ENCODE measurements at places on chromosomes 4 and X.

DNA sequence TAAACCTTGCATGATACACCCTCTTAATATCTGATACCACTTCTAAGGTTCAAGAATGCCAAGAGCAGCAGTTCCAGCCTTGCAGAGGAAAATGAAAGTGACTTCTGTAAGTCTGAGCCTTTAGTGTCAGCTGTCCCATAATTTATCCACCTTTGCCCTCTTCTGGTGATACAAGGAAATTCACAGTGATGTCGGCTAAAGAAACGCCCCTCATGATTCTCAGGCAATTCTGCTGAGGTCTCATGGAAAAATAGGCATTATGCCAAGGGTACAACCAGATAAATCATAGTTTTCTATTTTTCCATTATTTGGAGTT is 172.2 kb upstream of the CXCL13 start:
- DNase-seq: no peak

- no peak for DNase-seq
These were observed 108.4 kb upstream of the FAM241A start for GRCh38 chr4:112036886-112037285.

- no peak for DNase-seq
These were observed 27.5 kb downstream of the OR13H1 start for GRCh38 chrX:131571348-131571747.

DNA sequence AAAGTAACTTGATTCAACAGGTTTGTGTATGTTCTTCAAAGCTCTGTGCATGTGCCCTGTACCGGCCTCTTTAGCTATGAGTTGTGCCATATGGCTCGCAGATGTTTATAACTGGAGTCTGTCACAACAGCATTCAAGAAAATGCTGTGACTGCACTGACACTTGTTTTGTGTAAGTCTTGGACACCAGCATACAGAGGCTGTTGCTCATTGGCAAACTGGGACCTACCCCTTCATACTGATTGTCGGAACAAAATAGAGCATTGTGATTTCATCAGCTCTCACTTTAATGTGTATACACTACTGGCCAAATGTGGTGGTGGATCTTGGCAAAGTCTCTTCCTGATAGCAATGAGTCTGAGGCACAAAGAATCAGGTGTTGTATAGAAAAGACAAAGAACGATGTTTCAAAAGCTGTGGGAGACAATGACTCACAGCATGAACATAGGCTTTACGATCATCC is 133.9 kb downstream of the EGF start:
- DNase-seq: no peak

- DNase-seq: no peak
These were observed 563.1 kb downstream of the INPP4B start for GRCh38 chr4:142282870-142283431.

GRCh38 chr4:37138789-37139188 is 105.8 kb upstream of the NWD2 start:
- DNase-seq: no peak

DNA sequence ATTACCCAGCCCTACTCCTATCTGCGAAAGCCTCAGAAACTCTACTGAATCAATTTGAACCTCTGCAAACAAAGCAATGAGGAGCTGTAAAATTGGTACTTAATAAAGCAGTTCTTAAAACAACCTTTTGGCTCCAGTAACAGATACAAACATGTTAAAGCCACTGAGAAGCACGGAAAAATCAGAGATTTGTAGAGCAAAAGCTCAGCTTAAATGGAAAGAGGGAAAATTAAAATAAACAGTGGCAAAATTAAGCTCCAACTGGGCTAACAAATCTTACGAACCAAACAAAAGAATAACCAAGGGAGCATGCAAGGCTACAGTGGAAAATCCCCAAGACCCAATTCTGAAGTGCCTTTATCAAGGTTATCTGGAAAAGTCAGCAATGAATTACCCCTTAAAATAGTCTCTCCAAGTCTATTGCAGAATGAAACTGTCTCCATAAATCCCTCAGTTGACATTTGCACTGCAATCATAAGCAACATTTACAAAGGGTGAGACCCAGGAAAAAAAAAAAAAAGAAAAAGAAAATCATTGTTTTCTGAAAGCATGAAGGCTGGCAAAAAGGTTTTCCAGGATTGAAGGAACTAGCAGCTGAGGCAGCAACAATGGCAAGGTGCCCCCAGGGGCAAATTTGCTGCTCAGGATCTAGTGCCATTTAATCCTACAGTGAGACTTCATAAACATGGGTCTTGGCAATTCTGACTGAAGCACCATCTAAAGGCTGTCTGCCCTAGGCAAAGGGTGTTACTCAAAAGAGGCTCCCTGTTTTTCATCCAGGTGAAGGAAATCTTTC is 40.1 kb downstream of the USP46 start:
- DNase-seq: no peak

GRCh38 chrX:39750256-39750790 is 347.4 kb downstream of the BCOR start:
- DNase-seq: no peak

GRCh38 chrX:81556880-81557279 is 355.0 kb downstream of the SH3BGRL start:
- no peak for DNase-seq

DNA sequence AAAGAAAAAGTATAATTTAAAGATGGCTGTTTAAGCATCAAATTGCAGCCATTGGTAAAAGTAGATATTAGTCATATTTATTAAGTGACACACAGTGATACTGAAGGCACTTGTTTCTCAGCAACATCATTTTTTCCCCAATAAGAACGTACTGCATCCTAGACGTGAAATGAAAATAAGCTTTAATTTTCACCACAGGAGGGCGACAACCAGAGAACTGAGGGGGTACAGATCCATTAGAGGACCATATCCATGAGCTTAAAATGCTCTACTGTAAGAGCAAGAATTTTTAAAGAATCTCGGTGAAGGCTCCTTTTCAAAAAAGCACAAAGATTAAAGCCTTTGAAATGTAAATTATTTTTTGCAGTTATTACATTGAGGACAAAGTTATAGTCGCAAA is 33.4 kb downstream of the FRG1 start:
- DNase-seq: no peak

- no peak for DNase-seq
These were observed 275.2 kb upstream of the EDA2R start for GRCh38 chrX:66914080-66914479.

DNA sequence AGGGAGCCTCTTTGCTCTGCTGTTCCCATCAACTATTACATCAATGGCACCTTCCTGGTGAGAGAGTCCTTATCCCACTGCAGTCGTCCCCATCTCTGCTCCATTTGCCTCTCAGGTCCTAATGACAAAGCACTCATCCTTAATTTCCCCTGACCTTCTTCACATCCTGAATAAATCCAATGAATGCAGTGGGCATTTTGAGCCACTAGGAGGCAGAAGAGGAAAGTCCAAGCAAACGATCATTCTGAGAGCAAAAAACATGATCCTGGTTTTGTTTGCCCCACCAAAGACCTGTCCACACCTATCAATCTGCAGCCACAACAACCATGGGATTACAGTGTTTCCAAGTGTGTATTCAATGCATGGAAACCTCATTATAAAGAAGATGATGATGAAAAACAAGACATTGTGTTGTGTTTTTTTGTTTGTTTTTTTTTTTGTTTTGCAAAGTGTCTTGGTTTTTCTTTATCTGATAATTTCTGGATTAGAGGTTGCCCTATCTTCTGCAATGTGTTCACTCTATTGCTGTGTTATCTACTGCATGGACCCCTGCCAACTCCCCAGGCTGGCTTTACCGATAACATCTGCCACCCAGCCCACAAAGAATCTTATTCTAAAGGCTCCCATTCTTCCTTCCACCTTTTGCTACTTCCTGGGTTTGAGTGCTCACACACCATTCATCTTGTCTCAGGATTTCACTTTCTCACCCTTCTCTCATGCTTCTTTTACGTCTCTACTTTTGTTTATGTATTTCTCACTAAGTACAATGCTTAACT is 207.2 kb downstream of the NLGN4X start:
- no peak for DNase-seq

- DNase-seq: no peak
These were observed 218.4 kb upstream of the HCCS start for GRCh38 chrX:10892621-10893225.

GRCh38 chrX:112083624-112084326 is 1.2 kb upstream of the TRPC5 start:
- no peak for DNase-seq

DNA sequence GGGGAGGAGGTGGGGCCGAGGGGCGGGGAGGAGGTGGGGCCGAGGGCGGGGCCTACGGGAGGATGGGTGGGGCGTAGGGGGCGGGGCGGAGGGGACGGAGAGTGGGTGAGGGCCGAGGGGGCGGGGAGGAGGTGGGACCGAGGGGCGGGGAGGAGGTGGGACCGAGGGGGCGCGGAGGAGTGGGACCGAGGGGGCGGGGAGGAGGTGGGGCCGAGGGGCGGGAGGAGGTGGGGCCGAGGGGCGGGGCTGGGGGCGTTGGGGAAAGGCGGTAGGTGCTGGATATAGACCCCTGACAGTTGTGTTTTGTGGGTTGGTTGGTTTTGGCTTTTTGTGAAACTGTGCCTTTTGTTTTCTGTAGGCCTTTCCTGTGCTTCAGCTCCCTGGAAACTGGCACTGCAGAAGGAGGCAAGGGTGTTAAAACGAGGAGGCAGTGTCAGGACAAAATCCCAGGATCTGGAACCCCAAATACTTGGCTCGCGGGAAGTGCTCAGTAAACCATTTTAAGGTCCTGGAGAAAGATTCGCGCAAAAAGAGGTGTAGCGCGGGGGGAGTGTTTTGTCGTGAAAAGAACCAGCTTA is 580 bp upstream of the MMGT1 start:
- peak; percentile 61 for DNase-seq

- no peak for DNase-seq
These were observed 43.3 kb upstream of the AGA start for GRCh38 chr4:177485528-177485927.

DNA sequence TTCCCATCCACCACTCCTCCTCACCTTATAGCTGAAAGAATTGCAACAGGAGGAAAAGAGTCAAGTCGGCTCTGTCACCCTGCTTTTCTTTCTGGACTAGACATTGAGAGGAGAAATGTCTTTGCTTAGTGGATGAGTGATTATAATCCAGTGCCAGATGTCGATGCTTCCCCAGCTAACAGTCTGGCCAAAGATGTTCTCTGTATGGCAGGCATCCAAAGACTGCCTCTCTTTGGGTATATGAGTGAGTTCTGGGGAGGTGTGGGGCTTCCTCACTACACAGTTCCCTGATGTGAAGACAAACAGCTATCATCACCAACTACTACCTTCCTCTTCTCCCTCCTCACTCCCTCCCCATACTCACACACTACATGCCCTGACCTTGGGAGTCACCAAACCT is 90.9 kb downstream of the COMMD8 start:
- no peak for DNase-seq

- no peak for DNase-seq
These were observed 559.6 kb downstream of the SPRY1 start for GRCh38 chr4:123956204-123956603.

DNA sequence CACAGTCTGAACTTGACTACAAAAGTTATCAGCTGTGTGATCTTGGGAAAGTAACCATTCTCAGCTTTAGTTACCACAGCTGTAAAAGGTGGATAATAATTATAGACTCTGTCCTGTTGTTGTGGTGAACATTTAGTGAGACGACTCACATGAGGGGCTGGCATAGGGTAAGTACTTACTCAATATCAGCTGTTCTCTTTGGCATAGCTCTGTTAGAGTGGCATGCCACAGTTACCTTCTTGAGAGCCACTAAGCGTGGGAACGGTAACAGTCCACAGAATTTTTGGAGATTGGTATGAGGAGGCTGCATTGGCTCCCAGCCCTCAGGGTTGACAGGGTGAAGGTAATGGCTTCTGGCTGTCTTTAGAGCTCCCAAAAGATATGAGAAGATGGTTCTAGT is 13.2 kb upstream of the HAND2 start:
- DNase-seq: no peak

- DNase-seq: no peak
These were observed 327.2 kb upstream of the DIPK2B start for GRCh38 chrX:45527834-45528233.

- no peak for DNase-seq
These were observed 22.8 kb downstream of the VSIG4 start for GRCh38 chrX:66016905-66017658.

DNA sequence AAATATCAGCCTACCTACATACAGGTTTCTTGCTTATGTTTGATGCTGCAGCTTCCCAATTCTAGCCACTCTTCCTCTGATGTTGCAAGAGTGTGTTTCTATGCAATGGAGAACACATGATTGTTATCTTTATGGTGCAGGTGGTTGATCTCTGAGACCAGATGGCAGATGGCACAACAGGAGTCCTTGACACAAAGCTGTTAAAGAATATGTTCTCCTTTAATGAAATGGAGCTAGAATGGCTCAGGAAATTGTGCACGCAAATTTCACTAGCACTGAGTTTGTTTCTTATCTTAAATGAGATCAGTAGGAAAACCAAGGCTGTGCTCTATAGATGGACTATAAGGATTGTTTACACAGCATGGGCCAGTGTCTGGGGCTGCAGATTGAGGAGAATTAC is 29.9 kb upstream of the TTC29 start:
- no peak for DNase-seq

- no peak for DNase-seq
These were observed 909.4 kb downstream of the FSTL5 start for GRCh38 chr4:161254375-161254774.

DNA sequence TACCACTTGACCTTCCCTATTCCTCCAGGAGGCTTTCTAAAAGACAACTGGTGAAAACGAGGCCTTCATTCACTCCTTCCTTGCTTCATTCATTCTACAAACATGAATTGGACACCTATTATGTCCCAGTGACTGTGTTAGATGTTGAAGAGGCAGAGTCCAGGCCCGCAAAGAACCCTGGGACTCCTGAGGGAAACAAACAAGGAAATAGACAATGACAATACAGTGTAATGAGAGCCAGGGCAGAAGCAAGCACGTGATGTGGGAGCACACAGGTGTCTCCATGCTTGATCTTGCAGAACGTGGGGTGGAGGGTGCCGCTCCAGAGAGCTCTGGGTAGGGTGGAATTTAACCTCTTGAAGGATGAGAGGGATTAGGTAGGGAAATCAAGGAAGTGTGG is 137.6 kb upstream of the KLF3 start:
- no peak for DNase-seq

- no peak for DNase-seq
These were observed 26.2 kb downstream of the MTM1 start for GRCh38 chrX:150594584-150594983.

- DNase-seq: no peak
These were observed 90.9 kb downstream of the EFNB1 start for GRCh38 chrX:68919707-68920106.

DNA sequence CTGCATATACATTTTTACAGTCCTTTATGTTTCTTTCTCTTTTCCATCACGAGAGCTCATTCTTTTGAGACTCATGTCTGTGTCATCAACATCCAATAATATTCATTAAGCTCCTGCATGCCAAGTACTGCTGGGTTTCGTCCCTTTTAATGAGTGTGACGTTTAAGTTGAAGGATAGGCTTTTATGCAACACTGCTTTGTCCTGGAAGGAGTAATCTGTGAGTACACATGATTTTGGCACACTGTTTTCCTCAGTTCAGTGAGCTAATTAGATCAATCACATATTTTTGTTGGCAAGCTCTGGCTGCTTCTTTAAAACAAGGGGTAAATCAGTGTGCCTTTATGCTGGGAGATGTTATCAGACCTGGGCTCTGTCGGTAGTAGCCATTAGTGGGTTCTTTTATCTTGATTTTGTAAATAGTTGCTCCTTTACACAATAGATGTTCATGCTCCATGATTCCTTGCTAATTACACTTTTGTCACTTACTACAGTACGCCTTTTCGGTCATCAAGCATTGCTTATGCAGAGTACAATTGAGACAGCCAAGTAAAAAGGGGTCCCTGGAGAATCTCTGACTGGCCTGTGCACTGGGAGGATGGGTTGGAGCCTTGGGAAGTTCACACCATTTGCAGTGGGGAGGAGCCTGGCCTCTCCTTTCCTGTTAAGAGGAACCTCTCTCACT is 132.6 kb downstream of the FHIP1A start:
- DNase-seq: no peak

Data from activated CD8-positive, alpha-beta memory T cell treated with anti-CD3 and anti-CD28 coated beads for 1 hour (primary cell).